ENCODE measurements at places on chromosomes 3 and 15. TPM values are rescaled to one million over a fixed set of nuclear protein-coding genes. Genes with fewer than 3 reads are reported as not detected.

DNA sequence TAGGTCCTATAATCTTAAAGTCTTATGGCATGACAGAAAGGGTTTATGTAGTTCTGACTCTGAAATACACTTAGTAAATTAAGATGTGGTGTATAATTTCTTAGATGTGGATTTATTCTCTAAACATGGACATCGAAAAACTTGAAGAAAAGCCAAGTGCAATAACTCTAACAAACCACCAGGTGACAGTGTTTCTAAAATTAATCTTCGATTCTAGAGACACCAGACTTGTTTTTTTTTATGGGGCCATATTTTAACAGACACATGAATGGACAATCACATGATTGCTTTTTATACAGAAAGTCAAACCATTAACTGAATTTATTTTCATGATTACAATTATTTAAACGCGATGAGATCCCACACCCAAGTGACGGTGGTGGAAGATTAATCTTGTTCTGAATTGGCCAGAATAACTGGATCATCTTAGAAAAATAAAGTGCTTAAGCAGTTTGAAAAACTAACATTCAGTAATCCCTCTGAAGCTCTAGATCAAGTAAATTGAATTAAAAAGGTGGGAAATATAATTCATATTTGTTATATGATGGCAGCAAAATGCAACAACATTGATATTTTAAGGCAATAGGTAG, 305.1 kb downstream of the LSAMP start:
- peak; percentile 68 for DNase-seq

Gene VILL
- total RNA-seq: 6.6 TPM

DNA sequence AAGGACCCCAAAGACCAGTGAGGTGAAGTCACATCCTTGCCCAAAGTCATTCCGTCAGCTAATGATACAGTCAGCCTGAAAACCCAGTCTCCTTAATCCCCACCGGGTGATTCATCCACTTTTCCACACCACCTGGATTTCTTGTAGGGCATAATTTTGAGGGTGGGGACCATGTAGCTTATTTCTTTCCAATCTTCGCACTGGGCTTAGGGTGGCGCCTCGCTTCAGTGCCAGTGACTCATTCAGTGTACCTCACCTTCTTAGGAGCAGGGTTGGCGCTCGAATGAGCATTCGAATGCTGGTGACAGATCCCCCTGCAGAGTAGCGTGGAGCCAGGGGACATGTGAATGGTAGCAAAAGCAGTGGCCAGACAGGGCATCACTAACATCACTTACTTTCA, 24.0 kb downstream of the BMF start:
- no peak for DNase-seq

DNA sequence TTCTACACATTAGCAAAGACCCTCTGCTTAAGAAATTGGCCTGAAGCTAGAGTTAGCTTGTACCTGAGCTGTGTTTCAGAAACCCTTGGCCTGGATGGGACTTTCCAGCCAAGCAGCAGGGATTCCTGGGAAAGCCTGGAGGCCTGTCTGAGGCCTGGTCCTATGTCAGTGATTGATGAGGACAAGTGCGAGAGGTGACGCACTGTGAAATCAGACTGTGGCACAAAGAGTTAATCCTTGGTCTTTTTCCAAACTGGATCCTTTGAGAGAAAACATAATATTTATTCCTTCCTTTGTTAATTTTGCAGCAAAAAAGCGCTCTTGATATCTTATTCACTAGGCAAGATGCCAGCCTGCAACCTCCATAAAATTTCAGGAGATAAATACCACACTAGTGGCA, 225.0 kb upstream of the ATP11B start:
- no peak for DNase-seq

Gene CCR9
- not detected for total RNA-seq

DNA sequence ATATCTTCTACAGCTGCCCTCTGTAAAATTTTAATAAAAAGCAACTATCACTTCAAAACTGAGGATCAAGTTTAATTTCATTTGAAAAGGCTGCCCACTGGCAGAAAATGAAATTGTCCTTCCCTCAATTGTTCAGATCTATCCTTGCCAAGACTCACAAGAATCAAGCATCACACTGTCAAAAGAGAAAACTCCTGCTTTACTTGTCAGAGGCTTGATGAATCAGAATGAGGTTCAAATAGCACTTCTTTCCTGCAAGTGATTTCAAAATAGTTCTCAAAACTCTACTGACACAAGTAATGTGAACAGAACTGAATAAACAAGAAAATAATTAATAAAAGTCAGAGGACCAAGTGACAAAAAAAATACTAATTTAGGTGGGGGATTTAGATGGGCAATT, 70.6 kb downstream of the GOLIM4 start:
- DNase-seq: peak; percentile 65

Gene IL17RB
- not detected for total RNA-seq

DNA sequence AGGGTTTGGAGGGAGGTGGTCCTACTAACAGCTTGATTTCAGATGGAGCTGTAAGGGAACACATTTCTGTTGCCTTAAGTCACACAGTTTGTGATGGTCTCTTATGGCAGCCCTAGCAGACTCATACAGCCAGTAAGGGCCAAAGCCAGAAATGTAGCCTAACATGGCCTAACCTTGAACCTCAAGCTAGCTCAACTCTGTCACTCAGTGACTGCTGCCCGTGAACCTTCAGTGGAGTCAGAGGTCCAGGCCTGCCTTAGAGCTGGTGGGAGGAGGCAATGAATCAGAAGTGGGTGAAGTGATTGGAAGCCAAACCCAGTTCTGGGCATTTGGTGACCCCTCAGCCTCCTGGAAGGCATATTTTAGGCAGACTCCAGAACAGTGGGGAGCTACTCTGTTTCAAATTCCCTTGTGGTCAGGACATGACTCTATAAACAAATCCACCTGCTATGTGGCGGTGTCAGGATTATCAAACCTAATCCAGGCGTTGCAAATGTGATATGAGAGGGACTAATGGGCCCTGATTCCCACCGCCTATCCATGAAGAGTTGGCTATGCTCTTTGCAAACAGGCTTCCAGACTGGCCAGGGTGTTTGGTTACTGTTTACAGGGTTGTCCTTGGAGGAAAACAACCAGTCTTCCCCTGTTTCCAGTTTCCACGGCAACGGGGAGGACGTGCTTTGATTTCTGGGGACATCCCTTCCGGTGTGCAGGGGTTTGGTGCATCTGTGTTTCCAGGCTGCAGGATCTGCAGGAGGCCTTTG, 105.9 kb upstream of the AGBL1 start:
- no peak for DNase-seq

DNA sequence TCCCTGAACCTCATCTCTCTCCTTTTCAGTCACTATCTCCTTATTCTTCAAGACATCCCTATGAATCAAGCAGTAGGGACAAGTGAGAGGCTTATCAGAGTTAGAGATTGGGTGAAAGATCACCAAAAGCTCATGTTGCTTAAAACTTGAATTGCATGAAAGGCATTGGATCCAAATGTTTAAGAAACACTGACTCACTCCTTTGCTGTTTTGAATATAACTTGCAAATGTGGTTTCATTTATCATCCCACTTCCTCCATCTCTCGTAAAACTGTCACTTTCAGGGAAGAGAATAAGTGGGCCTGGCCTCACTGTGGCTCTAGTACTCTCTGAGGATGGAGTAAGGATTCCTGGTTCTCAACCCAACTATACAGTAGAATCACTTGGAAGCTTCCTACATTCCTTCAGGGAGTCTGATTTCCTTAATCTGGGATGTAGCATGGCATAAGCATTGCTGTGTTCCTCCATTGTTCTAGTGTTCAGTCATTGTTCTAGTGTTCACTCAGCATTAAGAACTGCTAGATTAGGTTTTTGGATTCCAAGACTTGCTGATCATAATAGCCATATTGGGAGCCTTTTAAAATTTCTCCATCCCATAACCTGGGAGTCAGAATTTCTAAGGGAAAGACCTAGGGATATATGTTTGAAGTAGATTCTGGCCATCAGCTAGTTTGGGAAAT, 171.8 kb downstream of the TMEM108 start:
- peak; percentile 15 for DNase-seq

- no peak for DNase-seq
Observed at GRCh38 chr15:52733088-52733487, 53.9 kb upstream of the ATOSA start.

Gene GHSR
- total RNA-seq: not detected

DNA sequence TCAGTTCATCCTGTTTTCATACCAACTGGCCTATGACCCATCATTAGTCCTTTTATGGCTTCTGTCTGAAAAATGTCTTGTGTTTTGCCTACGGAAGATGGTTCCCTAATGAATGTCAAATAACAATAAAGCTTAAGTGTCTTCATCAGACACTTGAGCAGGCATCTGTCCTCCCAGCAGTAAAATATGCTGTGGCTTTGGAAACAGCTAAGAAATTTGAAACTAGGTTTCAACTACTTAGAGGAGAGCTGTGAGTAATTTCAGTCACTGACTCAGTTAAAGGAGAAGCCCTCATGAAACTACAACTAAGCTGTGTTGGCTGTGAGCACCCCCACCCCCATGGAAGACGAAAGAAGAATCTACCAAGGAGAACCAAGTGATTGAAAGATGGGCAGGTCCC, 409.4 kb upstream of the PPP2R3A start:
- peak; percentile 8 for DNase-seq

- DNase-seq: no peak
Observed at GRCh38 chr15:25465835-25466234, 27.0 kb upstream of the UBE3A start.

DNA sequence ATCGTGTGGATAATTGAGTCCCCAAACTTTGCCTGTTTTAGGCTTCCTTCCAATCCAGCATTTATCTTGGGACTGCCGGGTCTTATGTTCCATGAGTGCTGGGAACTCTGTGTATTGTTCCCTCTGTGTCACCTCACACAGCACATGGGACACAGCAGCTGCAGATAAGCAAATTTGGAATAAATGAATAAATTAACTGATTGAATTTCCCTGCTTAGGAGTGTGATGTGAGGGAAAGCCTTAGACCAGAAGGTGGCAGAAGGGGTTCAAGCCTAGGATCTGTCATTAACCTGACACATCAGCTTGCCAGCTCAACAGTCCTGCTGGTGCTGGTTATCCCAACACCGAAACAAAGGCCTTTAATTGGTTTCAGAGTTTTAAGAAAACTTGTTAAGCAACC, 114.3 kb downstream of the OXSM start:
- no peak for DNase-seq

Gene LHFPL4
- not detected for total RNA-seq

Gene DNAJB11
- total RNA-seq: 63.2 TPM

Gene SERPINI2
- not detected for total RNA-seq

Gene GOLGA8J
- total RNA-seq: not detected
